T-helper 2 cell (primary cell): ENCODE measurements at places on chromosomes 5 and 9.

- DNase-seq: no peak
Observed at GRCh38 chr9:107286057-107286456, 3.0 kb downstream of the RAD23B start.

- peak; percentile 28 for DNase-seq
Observed at GRCh38 chr9:125374443-125375309, 113.0 kb downstream of the GAPVD1 start.

DNA sequence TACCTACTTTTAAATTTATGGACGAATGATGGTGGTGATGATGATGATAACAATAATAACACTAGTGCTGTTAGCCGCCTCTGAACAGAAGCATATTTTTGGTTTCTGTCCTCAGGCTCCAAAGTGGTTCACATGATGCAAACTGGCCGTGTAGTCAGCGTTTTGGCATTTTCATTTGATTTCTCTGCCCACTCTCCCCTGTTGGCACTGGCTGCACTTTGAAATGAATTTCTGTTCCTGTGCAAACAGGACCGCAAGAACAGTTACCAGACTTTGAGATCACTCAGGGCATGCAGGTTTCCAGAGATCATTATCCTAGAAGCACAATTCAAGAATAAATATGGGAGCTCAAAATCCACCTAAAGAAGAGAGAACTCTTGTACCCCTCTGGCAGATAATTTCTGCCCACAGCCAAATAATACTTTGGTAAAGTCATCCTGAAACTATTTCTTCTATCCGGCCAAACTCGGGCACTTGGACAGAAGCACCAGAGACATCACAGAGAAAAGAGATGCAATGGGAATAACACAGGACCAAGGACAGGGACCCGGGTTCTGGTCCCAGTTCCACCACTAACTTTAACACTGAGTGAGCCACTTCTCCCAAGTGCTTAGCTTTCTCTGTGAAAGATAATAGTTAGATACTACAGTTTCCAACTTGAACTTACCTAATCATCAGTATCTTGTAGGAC, 201.7 kb upstream of the PTGER4 start:
- DNase-seq: no peak

- DNase-seq: no peak
Observed at GRCh38 chr5:177529247-177530203, 12.8 kb upstream of the DDX41 start.
